ENCODE measurements at places on chromosomes 2 and 18. TPM values are rescaled to one million over a fixed set of nuclear protein-coding genes. Genes with fewer than 3 reads are reported as not detected.

SLC5A7 gene
- 0.05 TPM for polyA plus RNA-seq

NXPH2 gene
- 0.07 TPM for polyA plus RNA-seq

RGPD4 gene
- polyA plus RNA-seq, result 0.05 TPM

ZC3H8 gene
- 13.5 TPM for polyA plus RNA-seq

HOXD11 gene
- polyA plus RNA-seq, result 0.09 TPM

SMYD5 gene
- 14.5 TPM for polyA plus RNA-seq

LYPD1 gene
- polyA plus RNA-seq, result 14.2 TPM

CHRNA1 gene
- 4.2 TPM for polyA plus RNA-seq

MATN3 gene
- polyA plus RNA-seq, result 0.91 TPM

ITGA6 gene
- polyA plus RNA-seq, result 27.3 TPM

FSHR gene
- polyA plus RNA-seq, result not detected

FAP gene
- 1.8 TPM for polyA plus RNA-seq

SP9 gene
- 0.07 TPM for polyA plus RNA-seq
